ENCODE measurements at places on chromosomes 13 and 19. TPM values are rescaled to one million over a fixed set of nuclear protein-coding genes. Genes with fewer than 3 reads are reported as not detected.

The CYP2B6 gene
- not detected for total RNA-seq

The ZNF888 gene
- total RNA-seq = 6.2 TPM

The RNF225 gene
- 0.31 TPM for total RNA-seq

The CABP5 gene
- total RNA-seq = not detected

The ELAVL1 gene
- 51.3 TPM for total RNA-seq

The SELENOV gene
- not detected for total RNA-seq

The LILRB2 gene
- not detected for total RNA-seq

The ATXN8OS gene
- total RNA-seq = not detected

The ZNF573 gene
- total RNA-seq = 1.1 TPM

The CARD8 gene
- total RNA-seq = 4.9 TPM

The ACP7 gene
- 3.0 TPM for total RNA-seq

The TMIGD2 gene
- not detected for total RNA-seq

The CDX2 gene
- not detected for total RNA-seq

The PINLYP gene
- 6.6 TPM for total RNA-seq

The CYP2F1 gene
- not detected for total RNA-seq

The VMAC gene
- 5.4 TPM for total RNA-seq

The COX6B2 gene
- total RNA-seq = 0.55 TPM

The RFPL4A gene
- total RNA-seq = not detected

The GRIN2D gene
- 0.16 TPM for total RNA-seq

The OR7G1 gene
- total RNA-seq = not detected
